Esophagus squamous epithelium (tissue), 5 donors: ENCODE measurements at places on chromosomes 7 and 10.

DNA sequence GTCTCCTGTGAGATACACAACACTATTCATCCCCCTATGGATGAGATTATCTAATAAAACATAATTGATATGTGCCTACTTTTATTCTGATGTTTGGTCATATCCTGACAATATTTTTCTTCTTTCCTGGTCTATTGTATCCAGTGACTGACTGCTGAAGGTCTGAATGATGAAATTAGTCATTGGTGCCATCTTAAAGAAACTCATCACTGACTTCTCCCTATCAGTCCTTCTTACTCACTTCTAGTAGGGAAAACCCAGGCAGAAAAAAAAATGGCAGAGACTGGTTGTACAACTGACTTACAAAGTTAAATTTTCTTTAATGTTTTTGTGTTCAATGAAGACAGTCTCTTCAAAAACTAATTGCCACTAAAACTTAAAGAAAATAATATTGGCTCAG, 377.4 kb downstream of the HTR7 start:
- no peak for DNase-seq

DNA sequence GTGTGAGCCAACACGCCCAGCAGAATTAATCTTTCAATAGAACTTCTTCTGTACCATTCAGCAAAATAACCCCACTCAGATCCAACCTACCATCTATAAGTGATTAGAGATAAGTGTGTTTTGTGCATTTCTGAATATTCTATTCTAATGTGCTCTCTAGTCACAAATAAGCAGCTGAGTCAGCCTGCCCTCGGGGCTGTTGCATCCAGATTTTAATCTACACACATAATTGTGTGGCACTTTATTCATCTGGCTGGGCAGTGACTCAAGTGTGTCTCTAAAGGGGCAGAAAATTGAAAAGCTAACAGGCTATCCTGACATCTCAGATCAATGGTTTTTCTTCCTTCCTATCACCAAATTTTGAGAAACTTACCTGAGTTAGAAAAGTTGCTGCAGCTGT, 60.3 kb downstream of the PRR15 start:
- no peak for DNase-seq

DNA sequence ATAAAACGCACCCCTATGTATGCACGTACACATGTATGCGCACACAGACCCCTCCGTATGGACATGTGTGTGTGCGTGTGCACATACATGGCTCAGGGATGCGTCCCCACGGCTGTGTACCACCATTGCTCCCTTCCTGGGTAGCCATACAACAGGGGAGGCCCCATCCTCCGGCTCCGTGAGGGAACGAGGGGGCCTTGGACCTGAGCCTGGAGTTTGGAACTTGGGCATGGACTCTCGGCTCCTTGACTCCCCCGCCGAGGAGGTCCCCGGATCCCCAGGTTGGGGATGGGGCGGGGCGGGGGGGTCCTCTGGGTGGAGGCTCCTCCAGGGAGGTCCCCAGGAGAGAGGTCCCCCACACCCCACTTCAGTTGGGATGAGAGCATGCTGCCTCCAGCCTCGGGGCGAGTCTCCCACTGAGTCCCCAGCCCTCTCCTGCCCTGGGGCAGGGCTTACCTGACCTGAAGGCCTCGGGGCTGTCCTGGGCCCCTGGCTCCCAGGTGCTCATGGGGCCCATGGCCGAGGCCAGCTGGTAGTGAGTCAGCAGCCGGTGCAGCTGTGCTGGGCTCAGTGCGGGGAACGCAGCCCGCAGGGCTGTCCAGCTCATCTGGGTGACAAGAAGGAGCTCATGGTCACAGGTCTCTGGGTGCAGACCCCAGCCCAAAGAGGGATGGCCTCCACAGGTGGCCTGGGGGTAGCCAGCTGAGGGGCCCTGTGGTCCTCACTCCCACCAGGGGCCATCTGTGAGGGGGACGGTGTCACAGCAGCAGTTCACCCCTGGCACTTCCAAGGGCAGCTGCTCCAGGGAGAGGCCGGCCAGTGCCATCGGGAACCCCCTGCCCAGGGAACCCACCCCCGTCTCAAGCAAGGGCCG, 29.9 kb downstream of the AP5Z1 start:
- no peak for DNase-seq

DNA sequence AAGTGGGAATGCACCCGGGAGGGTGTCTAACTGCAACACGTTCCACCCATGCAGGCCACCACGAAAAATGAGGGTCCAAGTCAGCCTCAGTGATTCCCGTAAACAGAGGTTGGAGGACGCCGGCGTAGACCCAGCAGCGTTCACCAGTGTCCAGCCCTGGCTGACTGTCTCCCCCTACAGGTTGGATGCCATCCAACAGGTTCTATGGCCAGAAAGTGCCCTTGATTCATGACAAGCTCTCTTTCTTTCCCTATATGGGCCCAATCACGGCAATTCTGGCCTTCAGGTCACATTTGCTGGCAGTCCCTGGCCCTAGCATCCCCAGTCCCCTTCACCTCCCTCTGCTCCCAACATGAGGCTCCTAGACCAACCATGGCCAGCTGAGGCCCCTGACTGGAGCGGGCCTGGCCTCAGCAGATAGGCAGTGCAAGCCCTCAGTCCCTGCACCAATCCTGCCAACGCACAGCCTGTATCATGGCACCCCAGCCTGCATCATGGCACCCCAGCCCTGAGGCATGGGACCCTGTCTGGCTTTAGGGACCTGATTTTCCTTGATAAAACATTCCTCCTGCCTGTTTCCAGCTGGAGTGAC, 227.4 kb downstream of the GRID1 start:
- no peak for DNase-seq

GRCh38 chr10:111142092-111142768, 65.4 kb downstream of the ADRA2A start:
- no peak for DNase-seq

GRCh38 chr10:49679480-49679893, at the start of gene C10orf53:
Gene C10orf53 (plus strand): TSS chr10:49679651. CDS start chr10:49679698, 47 bp downstream.
- no peak for DNase-seq
